ENCODE measurements at places on chromosomes 7 and 10. TPM values are rescaled to one million over a fixed set of nuclear protein-coding genes. Genes with fewer than 3 reads are reported as not detected.

H2BK1 gene
- total RNA-seq = not detected

CALCR gene
- total RNA-seq = not detected

DMBT1 gene
- total RNA-seq = 0.08 TPM

SLC26A4 gene
- 0.51 TPM for total RNA-seq

NPSR1 gene
- total RNA-seq = not detected

CLDN3 gene
- not detected for total RNA-seq

DNA sequence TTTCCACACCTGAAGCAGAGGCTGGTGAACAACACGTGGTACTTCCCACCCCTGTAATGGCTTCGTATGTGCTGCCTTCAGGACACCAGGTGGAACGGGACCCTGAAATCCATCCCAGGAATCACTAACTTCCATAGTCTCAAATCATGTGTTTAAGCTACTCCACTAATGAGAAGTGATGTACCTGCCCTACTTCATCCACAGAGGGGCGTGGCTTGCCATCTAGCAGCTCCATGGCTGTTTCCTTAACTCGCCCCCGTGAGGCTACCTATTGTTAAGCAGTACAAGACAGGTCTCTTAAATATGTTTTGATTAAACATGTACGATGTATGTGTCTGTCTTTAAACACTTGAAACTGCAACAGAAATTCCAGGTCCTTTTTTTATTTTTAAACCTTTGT, 31.8 kb downstream of the ARL3 start:
- DNase-seq = no peak
- no peaks in the 10 kb centered on the region for H3K4me1 ChIP-seq
- H3K36me3 ChIP-seq = peaks cover 5% of the 10 kb centered on the region

GRCh38 chr7:47836503-47837202, 111.6 kb downstream of the PKD1L1 start:
- no peaks in the 10 kb centered on the region for H3K36me3 ChIP-seq
- no peaks in the 10 kb centered on the region for H3K4me1 ChIP-seq
- H3K27me3 ChIP-seq = no peaks in the 10 kb centered on the region
- no peak overlapping the region for H3K27ac ChIP-seq

- no peak overlapping the region for H3K27ac ChIP-seq
- no peaks in the 10 kb centered on the region for H3K4me1 ChIP-seq
- H3K36me3 ChIP-seq = no peaks in the 10 kb centered on the region
- no peak for DNase-seq
- H3K4me3 ChIP-seq = no peak overlapping the region
- no peaks in the 10 kb centered on the region for H3K27me3 ChIP-seq
These were observed 120.2 kb upstream of the LRRTM3 start for GRCh38 chr10:66805612-66806011.

- no peak overlapping the region for H3K27ac ChIP-seq
- no peak for DNase-seq
- no peak overlapping the region for H3K4me3 ChIP-seq
- no peaks in the 10 kb centered on the region for H3K27me3 ChIP-seq
- H3K36me3 ChIP-seq = no peaks in the 10 kb centered on the region
These were observed 48.0 kb upstream of the RASGEF1A start for GRCh38 chr10:43314626-43315495.

DNA sequence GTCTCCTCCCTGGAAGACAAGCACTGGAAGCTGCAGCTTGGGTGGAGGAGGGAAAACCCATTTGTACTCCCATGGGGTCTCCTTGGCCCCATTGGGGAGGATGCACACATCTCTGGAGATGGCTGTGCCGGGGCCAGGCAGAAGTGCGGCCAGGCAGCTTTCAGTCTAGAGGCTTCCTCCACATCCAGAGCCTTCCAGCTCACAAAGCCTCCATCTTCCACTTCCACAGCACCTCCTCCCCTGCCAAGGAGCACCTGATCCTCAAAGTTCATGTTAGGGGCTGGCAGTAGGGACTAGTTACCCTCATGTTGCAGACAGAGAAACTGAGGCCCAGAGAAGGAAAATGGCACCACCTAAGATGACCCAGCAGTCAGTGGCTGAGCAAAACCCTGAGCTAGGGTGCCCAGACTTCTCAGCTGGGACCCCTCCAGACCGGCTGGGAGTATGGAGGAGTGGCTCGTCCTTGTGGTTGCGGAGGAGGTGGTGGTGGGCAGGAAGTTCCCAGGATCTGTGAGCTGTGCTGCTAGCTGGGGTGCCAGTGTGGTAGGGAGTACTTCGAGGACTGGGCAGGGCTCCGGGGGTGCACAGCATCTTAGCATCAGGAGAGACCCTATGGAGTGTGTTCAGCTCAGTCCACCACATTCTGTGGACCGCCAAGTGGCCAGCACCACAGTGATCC, 44.2 kb downstream of the ADCYAP1R1 start:
- H3K27me3 ChIP-seq = no peaks in the 10 kb centered on the region
- DNase-seq = no peak
- H3K4me1 ChIP-seq = no peaks in the 10 kb centered on the region
- no peak overlapping the region for H3K27ac ChIP-seq
- no peak overlapping the region for H3K4me3 ChIP-seq

- no peaks in the 10 kb centered on the region for H3K4me1 ChIP-seq
- H3K36me3 ChIP-seq = no peaks in the 10 kb centered on the region
These were observed 95.8 kb downstream of the CFAP58 start for GRCh38 chr10:104449391-104449790.

DNA sequence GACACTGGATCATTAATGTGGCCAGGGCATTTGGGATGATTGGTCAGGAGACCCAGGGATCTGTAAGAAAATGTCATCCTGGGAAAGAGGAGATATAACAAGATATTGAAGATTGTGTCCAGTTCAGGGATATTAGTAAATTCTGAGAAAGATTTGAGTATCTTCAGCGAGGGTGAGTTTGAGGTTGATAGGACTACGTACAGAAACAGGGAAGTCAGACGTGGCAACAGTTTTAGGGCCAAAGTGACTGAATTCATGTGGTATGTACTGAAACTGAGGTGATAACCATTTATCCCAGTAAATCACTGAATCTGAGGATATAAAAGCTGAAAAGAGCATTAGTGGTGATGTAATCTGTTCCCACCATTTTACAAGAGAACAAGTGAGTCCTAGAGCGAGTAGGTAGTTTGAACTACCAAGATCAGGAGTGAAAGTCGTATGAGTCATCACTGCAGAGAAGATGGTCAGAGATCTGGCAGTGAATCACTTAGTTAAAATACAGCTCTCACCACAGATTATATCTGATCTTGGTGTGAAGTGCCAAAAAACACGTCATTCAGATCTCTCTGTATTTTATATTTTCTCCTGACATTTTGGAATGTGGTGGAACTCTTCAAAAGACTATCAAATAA, 220.5 kb downstream of the CDK14 start:
- H3K36me3 ChIP-seq = no peaks in the 10 kb centered on the region
- H3K27ac ChIP-seq = no peak overlapping the region
- H3K4me1 ChIP-seq = peaks cover 12% of the 10 kb centered on the region
- H3K27me3 ChIP-seq = no peaks in the 10 kb centered on the region
- no peak overlapping the region for H3K4me3 ChIP-seq
- DNase-seq = no peak

DNA sequence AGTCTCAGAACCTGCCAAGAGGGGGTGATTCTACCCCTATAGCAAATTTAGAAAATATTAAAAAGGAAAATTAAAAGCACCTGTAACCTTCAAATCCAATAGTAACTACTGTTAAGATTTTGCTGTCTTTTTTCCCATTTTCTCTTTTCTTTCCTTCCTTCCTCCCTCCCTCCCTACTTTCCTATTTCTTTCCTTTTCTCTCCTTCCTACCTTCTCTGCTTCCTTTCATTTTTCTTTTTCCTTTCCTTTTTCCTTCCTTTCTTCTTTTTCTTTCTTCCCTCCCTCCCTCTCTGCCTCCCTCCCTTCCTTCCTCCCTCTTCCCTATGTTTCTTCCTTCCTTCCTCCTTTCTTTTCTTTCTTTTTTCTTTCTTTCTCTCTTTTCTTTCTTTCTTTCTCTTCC, 120.2 kb upstream of the KCTD7 start:
- H3K36me3 ChIP-seq = no peaks in the 10 kb centered on the region
- H3K27ac ChIP-seq = no peak overlapping the region
- H3K4me3 ChIP-seq = no peak overlapping the region
- no peak for DNase-seq

GRCh38 chr7:47602272-47603004, 20.5 kb upstream of the TNS3 start:
- DNase-seq = no peak
- peaks cover 20% of the 10 kb centered on the region for H3K4me1 ChIP-seq
- no peaks in the 10 kb centered on the region for H3K27me3 ChIP-seq
- no peaks in the 10 kb centered on the region for H3K36me3 ChIP-seq
- H3K4me3 ChIP-seq = no peak overlapping the region
- H3K27ac ChIP-seq = no peak overlapping the region

DNA sequence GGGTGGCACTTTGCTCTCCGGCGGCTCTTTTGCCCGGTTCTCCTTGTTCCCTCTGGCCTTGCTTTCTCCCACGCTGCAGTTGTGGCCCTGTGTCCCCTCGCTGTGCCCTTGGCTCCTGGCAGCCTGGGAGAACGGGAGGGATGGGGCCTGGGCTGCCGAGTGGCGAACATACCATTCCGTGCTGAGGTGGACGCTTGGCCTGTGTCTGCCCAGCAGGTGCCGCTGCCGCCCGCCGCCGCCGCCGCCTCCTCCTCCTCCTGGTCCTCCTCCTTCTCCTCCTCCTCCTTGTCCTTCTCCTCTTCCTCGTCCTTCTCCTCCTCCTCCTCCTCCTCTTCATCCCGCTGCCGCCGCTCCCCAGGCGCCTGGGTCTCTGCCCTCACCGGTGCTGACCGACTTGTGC, 36.0 kb downstream of the AGAP3 start:
- peaks cover 9% of the 10 kb centered on the region for H3K4me1 ChIP-seq
- peaks cover 51% of the 10 kb centered on the region for H3K36me3 ChIP-seq
- H3K27me3 ChIP-seq = no peaks in the 10 kb centered on the region
- no peak overlapping the region for H3K4me3 ChIP-seq
- DNase-seq = no peak
- H3K27ac ChIP-seq = no peak overlapping the region

GRCh38 chr10:23200997-23201652, 9.0 kb downstream of the PTF1A start:
- no peak for DNase-seq
- H3K27ac ChIP-seq = no peak overlapping the region
- no peak overlapping the region for H3K4me3 ChIP-seq
- no peaks in the 10 kb centered on the region for H3K4me1 ChIP-seq

- no peaks in the 10 kb centered on the region for H3K27me3 ChIP-seq
- no peaks in the 10 kb centered on the region for H3K36me3 ChIP-seq
These were observed 44.5 kb downstream of the CSTF2T start for GRCh38 chr10:51654918-51655317.

DNA sequence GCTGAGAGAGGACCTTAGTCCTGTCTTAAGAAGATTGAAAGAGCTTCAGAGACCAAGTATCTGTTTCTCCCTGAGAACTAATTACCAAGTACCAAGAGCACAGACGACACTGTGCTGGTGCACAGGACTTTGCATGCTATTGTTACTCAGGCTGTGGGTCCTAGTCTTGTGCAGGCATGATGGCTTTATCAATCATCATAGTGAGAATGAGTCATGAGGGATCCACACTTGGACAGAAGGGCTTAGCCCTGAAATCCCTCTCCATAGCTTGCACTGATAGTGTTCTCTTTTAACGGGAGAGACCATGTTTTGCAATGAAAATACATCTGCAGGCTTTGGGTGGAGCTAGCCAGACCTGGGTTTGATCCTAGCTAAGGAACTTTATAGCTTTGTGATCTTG, 93.3 kb downstream of the SORCS3 start:
- H3K27ac ChIP-seq = no peak overlapping the region
- H3K36me3 ChIP-seq = no peaks in the 10 kb centered on the region
- peaks cover 8% of the 10 kb centered on the region for H3K4me1 ChIP-seq

- H3K36me3 ChIP-seq = no peaks in the 10 kb centered on the region
- no peak overlapping the region for H3K27ac ChIP-seq
- H3K27me3 ChIP-seq = no peaks in the 10 kb centered on the region
- H3K4me1 ChIP-seq = no peaks in the 10 kb centered on the region
- DNase-seq = peak; percentile 50
- no peak overlapping the region for H3K4me3 ChIP-seq
These were observed 194.5 kb downstream of the EBF3 start for GRCh38 chr10:129769381-129770116.

- H3K36me3 ChIP-seq = no peaks in the 10 kb centered on the region
- H3K27ac ChIP-seq = no peak overlapping the region
- no peak for DNase-seq
- H3K4me3 ChIP-seq = no peak overlapping the region
- H3K4me1 ChIP-seq = peaks cover 7% of the 10 kb centered on the region
- H3K27me3 ChIP-seq = no peaks in the 10 kb centered on the region
These were observed 169.7 kb downstream of the RNLS start for GRCh38 chr10:88413412-88413811.

DNA sequence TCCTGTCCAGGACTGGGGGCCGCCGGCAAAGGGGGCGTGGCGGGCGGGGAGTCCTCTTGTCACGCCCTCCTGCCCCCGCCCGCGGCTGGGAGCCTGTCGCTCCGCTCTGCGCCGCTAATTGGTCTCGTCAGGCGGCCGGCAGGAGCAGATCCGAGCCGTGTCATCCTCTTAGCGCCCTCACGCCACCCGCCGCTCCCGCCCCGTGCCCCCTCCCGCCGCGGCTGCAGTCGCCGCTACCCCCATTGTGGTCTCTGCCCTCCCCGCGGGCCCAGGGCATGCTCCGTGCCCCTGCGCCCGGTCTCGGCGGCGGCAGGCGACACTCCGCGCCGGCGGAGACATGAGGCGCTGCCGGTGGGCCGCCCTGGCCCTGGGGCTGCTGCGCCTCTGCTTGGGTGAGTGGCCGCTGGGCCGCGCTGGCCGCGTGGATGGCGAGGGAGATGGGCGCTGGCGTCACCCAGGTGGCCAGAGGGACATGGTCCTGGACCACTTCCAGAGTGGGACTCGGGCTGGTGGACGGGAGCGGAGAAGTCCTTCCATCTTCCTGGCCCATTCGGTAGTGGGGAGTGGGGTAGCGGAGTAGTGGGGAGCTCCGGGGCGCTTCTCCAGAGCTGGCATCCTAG, at the start of gene CDHR1:
Gene CDHR1 (plus strand): TSS at position 114 of the 620 bp plus-strand sequence. CDS start 224 bp downstream, at position 338.
- H3K4me3 ChIP-seq = peak within 1 kb of the TSS; percentile 56
- H3K36me3 ChIP-seq = no peaks in the 10 kb centered on the region
- H3K27me3 ChIP-seq = no peaks in the 10 kb centered on the region
- no peak for DNase-seq
- no peak within 1 kb of the TSS for H3K27ac ChIP-seq

DNA sequence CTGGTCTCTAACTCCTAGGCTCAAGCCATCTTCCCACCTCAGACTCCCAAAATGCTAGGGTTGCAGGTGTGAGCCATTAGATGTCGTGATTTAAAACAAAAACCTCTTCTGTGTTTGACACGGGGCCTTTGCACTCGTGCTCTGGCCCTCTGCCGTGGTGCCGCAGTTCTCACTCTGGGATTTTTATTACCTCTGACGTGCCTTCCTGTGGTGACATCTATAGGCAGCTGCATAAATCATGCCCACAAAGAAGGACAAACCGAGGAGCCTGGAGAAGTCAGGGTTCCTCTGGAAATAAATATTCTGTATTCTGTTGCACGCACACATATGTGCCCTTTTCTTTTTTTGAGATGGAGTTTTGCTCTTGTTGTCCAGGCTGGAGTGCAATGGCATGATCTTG, 25.9 kb upstream of the OCM start:
- no peaks in the 10 kb centered on the region for H3K27me3 ChIP-seq
- no peaks in the 10 kb centered on the region for H3K36me3 ChIP-seq
- H3K4me1 ChIP-seq = no peaks in the 10 kb centered on the region
- no peak for DNase-seq

Measured in right atrium auricular region (tissue), 2 donors.